ENCODE measurements at places on chromosomes 5 and 9. TPM values are rescaled to one million over a fixed set of nuclear protein-coding genes. Genes with fewer than 3 reads are reported as not detected.

GRCh38 chr5:33843579-33843978 lies 48.2 kb downstream of the ADAMTS12 start:
- DNase-seq = no peak

- no peak for DNase-seq
Measured at GRCh38 chr9:97987487-97987886, 4.3 kb downstream of the ANP32B start.

The CMBL gene
- 16.1 TPM for polyA plus RNA-seq

GRCh38 chr5:179408611-179409010 lies 63.4 kb upstream of the ADAMTS2 start:
- no peak for DNase-seq

DNA sequence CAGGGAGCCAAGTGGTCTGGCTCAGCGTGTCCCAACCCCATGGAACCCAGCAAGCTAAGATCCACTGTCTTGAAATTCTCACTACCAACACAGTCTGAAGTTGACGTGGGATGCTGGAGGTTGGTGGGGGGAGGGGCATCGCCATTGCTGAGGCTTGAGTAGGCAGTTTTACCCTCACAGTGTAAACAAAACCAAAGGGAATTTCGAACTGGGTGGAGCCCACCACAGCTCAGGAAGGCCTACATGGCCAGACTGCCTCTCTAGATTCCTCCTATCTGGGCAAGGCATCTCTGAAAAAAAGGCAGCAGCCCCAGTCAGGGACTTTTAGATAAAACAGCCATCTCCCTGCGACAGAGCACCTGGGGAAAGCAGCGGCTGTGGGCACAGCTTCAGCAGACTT lies 17.1 kb upstream of the FBXL17 start:
- DNase-seq = no peak

- DNase-seq = no peak
Measured at GRCh38 chr9:31873722-31874121, 510.7 kb upstream of the ACO1 start.

- no peak for DNase-seq
Measured at GRCh38 chr9:136233411-136233810, 12.2 kb downstream of the QSOX2 start.

Data from testis (tissue), 5 donors.